Suppressor macrophage (primary cell): ENCODE measurements at places on chromosomes 1 and 21.

- DNase-seq, result peak; percentile 16
Measured at GRCh38 chr1:202662081-202662480, 48.2 kb downstream of the SYT2 start.

- DNase-seq, result no peak
Measured at GRCh38 chr1:12618661-12618964, 603 bp upstream of the DHRS3 start.

DNA sequence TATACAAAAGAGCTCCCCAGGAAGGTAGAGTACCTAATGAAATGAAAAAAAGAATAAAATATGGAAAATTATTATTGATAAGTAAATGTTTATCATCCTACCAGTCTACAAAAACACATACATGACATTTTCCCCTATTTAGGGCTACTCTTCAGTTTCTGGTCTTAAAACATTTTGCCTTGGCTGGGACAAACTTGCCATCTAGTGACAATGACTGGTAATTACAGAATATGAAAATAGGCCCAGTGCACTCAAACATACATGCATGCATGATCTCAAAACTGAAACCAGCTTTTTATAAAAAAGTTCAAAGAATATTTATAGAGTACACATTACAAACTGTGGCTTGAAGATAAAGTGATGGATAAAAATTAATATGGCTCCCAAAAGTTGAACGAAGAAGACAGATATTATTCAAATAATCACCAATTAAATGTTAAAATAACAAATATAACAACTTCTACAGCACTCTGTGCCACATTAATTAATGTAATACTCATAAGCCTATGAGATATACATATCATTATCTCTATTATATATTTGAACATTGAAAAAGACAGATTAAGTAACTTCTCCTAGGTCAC lies 10.5 kb upstream of the RNPC3 start:
- peak; percentile 70 for DNase-seq

DNA sequence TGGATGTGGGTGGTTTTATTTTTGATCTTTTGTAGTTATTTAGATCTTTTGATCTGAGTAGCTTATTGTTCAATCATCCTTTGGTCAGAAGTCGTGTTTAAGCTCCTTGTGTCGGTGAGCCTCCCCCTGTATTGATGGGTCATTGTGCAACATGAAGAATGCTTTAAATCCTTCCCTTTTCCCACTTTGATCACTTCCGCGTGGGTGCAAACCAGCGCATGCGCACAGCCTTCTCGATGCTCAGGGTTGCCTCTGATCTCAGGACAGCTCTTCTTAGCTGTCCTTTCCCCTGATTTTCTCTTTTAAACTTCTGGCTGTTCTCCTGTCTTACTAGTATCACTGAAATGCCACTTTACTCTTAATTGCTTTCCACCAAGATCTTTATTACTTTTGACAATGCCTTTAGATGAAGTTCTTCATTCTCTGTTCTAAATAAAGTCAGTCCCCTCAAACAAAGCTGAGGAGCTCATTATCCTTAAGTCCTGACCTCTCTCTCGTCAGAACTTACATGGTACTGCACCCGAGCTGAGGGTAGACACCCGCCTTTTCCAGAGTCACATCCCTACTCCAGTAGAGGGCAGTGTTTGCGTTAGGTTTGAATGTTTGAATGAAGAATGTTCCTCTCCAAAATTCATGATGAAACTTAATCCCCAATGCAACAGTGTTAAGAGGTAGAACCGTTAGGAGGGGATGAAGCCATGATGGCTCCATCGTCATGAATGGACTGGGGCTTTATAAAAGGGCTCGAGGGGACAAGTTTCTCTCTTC lies 547.9 kb upstream of the TMPRSS15 start:
- peak; percentile 27 for DNase-seq

- no peak for DNase-seq
Measured at GRCh38 chr21:33963848-33964555, 48.4 kb upstream of the ATP5PO start.

DNA sequence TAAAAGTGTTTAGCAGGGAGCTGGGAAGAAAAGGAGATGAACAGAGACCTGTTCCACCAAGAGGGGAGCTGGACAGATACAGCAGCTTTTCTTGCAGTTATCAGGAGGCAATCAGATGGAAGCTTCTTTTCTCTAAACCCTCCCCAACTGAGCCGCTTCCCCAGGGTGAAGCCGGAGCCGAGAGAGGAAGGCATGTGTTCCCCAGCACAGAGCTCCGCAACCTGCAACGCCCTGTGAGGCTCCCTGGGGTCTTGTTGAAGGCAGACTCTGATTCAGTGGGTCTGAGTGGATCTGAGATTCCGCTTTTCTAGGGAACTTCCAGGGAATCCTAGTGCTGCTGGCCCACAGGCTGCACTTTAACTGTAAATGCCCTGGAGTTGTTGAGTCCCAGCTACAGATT lies 139.1 kb upstream of the COA6 start:
- no peak for DNase-seq

DNA sequence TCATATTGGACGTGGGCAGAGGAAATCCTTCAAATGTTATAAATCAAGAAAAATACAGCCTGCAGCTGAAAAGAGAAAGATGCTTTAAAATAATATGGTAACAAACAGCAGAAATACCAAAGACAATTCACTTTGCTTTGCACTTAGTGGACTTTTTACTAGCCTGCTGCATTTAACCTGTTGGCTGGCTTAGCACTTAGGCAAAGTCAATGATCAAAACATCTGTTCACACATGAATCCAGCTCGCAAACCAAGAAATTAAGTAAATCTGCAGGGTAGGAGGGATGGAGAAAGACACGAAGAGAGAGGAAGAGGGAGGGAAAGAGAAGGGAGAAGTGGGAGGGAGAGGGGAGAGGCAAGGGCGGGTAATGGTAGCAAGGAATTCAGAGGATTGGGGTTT lies 103.6 kb upstream of the RAB4A start:
- DNase-seq, result no peak

DNA sequence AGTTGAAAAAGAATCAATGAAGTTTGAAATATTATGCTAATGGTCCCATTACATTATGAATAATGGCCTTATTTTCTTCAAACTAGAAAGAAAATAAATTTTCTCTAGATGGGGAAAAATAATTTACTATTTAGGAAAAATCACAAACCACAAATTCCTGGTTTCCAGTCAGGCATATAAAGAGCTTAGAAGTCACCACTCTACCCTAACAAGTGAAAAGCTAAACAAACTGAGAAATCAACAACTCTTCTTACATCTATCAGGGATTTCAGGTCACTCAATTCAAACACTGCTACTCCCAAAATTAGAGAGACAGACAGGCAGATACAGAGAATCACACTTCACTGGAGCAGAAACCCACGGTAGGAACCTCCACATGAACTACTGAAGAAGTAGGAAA lies 82.1 kb upstream of the LRRC7 start:
- DNase-seq, result no peak

GRCh38 chr1:224201853-224202252 lies 18.8 kb downstream of the DEGS1 start:
- DNase-seq, result no peak

- no peak for DNase-seq
Measured at GRCh38 chr1:76944942-76945341, 77.7 kb downstream of the ST6GALNAC5 start.

DNA sequence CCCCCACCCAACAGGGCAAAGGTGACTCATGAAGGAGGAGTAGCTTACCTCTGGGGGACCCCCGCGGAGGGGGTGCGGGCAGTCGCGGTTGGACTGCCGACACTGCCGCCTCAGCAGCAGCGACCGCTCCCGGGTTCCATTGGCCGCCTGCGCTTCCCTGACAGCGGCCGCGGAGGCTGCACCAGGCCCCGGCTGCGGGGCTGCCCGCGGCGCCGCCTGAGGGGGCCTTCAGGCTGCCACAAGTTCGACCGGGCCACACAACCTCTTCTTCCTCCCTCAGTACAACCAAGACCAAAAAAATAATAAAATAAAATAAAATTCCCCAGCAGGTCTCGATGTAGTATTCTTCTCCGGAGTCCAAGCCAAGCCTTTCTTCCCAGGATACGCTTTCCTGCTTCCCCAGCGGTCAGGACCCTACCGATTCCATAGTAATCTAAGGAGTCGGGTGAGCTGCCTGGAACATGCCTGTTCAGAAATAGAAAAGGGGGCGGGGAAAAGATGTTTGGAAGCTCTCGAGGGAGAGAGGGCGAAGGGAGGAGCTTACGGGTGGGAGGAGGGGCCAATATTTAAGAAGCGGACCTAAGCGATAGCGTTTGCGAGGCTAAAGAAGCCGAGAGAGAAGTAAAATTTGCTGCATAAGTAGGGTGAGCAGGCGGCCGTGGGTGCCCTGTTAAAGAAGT lies at the start of gene PI4KB:
Gene PI4KB (minus strand): TSS at position 194 of the 680 bp plus-strand sequence. CDS start 10,935 bp downstream, outside the sequence.
- peak; percentile 99 for DNase-seq

- DNase-seq, result no peak
Measured at GRCh38 chr1:222877854-222878253, 63.0 kb downstream of the DISP1 start.

DNA sequence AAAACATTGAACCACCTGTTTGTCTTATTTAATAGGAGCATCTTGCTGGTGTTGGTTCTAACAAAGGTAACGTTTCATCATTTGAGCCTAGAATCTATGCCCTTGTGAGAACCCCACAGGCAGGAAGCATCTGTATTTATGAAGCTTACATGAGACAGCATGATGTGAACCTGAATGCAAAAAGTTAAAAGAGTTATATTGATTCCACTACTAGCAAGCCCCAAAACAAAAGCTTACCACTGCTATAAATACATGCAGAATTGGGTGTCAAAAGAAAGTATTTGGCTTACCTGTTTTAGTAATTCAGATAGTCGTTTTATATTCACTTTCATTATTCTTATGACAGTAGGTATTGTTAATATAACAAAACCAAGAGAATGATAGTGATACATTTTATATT lies 301.2 kb upstream of the ADGRL2 start:
- DNase-seq, result no peak

GRCh38 chr1:26122988-26123973 lies 11.7 kb downstream of the PDIK1L start:
- peak; percentile 24 for DNase-seq

DNA sequence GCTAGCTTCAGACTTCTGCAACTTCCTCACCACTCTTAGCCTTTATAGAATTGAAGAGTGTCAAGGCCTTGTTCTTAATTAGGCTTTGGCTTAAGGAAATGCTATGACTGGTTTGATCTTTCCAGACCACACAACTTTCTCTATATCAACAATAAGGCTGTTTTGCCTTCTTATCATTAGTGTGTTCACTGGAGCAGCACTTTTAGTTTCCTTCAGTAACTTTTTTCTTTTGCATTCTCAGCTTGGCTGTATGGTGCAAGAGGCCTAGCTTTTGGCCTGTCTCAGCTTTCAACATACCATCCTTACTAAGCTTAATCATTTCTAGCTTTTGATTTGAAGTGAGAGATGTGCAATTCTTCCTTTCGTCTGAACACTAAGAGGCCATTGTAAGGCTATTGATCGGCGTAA lies 8.6 kb downstream of the PRKACB start:
- no peak for DNase-seq

DNA sequence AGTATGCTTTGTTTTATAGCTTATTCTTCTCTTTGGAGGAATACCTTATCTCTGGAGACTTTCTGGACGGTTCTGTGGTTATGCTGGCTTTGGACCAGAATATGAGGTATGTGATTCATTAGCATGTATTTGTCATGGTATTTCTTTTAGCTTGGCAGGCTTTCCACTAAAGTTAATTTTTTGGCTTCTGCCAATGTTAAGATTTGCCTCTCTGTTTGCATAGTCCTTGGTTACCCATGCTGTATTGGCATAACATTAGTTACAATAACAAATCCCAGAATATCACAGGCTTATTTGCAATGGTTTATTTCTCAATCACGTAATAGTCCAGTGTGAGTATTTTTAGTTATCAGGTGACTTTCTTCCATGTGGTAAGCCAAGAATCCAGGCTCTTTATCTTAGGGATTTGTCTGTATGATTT lies 9.7 kb downstream of the ZMPSTE24 start:
- no peak for DNase-seq

DNA sequence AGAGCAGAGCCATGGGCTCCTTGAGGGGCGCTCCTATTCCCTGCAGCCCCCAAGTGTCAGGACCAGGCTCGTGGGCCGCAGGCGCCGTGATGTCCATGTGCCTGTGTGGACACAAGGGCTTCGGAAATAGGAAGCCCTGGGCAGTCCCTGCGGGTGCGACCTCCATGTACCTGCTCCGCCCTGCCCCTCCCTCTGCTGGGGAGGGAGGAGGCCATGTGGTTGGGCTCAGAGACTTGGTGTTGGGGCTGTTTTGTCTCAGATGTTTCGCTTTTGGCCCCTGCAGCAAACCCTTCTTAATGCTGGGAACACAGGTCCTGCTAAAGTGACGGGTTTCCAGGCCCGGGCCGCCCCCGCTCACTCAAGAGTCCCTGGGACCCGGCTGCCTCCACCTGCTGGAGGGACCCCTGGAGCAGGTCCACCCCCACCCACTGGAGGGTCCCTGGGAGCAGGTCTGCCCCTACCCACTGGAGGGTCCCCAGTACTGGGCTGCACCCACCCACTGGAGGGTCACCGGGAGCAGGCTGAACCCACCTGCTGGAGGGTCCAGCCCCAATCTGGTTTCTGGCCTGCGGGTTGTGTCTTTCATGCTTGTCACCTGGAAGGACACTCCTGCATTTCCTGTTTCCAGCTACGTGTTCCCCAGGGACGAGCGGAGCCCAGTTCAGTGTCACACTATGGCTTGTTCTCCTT lies 156.5 kb downstream of the PEX14 start:
- DNase-seq, result no peak

DNA sequence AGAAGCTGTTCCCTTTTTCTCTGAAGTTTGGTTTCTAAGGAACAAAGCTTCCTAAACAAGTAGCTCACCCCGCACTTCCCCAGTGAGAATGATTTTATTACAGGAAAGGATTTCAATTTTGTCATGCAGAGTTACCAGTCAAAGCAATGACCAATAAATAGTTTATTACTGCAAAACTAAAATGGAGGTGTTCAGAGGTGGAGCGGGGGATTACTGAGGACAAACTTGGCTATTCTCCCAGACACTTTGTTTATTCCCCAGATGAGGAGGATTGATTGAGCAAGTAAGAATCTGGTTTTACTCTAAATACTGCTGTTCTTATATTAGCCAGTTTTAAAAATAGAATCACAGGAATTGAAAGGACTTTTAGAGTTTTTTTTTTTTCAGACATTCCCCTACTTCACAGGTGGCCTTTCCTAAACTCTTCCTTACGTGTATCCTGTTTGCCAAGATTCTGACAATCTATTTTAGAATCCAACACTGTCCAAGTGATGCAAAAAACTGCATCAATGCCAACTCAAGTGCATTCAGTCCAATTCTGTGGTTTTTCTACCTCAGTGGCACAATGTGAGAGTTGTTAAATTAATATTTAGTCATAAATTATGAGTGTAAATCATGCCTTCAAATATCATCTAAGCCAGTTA lies 136.1 kb downstream of the TNFSF18 start:
- DNase-seq, result peak; percentile 45

GRCh38 chr1:184701816-184702215 lies 52.8 kb downstream of the EDEM3 start:
- peak; percentile 14 for DNase-seq

- no peak for DNase-seq
Measured at GRCh38 chr1:234345237-234345636, 28.0 kb upstream of the COA6 start.

GRCh38 chr1:17218939-17219338 lies 14.0 kb downstream of the PADI1 start:
- DNase-seq, result no peak
